ENCODE measurements at places on chromosomes 11 and 22.

DNA sequence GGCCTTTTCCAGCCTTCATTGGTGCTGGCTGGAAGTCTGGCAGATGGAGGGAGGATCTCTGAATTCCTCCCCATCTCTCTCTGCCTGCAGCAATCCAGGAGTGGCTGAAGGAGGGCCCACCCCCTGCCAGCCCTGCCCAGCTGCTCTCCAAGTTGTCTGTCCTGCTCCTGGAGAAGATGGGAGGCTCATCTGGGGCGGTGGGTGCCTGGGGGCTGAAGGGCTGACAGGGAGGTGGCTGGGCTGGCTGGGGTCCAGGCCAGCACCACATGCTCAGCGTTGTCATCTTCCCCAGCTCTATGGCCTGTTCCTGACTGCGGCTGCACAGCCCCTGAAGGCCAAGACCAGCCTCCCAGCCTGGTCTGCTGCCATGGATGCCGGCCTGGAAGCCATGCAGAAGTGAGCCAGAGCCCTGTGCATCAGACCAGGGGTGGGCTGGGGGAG, 12.2 kb downstream of the TKFC start:
- DNase-seq: no peak

- no peak for DNase-seq
Observed at GRCh38 chr11:128563942-128564641, 23.3 kb downstream of the ETS1 start.

DNA sequence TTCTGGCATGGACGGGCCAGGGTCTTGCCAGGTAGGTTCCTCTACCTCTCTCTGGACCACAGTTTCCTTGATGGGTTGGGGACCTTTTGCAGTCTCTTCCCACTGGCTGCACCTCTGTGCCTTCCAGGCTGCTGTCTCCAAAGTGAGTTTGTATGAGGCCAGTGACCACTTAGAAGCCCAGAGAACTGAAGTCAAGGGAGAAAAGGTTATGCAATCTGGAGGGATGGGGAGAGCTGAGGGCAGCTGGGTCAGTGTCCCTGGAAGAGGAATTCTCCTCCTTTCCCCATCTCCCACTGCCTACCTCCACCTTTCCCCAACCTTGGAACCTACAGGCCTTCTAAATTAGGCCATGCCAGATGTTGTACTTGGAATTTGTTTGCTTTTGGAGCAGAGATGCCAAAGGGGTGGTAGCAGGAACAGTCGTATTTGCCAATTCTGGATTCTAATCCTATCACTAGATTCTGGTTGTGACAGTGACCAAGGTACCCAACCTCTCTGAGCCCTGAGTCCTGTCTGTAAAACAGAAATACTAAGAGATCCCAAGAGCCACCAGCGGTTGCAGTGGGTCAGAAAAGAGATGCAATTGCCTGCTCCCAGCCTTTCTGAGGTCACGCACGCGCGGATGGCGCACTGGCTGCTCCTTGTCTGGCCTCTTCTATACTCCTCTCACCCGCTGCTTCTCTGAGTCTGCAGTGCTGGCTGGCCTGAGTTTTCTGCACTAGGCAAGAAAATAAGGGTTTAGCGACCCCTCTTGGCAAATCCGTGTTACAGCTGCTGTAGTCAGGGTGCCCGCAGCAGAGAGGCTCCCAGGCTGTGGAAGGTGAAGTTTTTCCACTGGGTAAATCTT, 10.7 kb upstream of the ACCSL start:
- peak; percentile 77 for DNase-seq

DNA sequence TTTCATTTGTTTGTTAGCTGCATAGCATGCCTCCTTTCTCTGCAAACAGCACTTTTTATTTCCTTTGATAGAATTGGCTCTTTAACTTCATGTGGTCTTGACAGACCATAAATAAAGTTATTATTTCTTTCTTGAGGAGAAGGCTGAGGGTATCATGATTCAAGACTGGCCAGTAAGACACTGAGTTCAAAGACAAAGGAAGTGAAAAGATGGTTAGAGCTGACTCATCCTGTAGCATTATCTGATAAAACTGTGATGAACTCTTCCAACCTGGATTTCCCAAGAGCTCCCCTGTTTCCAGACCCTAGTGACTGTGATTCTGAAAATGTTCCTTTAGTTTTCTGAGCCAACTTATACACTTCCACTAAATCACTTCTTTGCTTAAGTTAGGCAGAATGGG, 179.3 kb upstream of the FAT3 start:
- DNase-seq: no peak

- DNase-seq: no peak
Observed at GRCh38 chr11:130629039-130629438, 180.6 kb downstream of the ADAMTS15 start.

GRCh38 chr22:44668190-44668885, 33.7 kb upstream of the PRR5 start:
- DNase-seq: peak; percentile 50

DNA sequence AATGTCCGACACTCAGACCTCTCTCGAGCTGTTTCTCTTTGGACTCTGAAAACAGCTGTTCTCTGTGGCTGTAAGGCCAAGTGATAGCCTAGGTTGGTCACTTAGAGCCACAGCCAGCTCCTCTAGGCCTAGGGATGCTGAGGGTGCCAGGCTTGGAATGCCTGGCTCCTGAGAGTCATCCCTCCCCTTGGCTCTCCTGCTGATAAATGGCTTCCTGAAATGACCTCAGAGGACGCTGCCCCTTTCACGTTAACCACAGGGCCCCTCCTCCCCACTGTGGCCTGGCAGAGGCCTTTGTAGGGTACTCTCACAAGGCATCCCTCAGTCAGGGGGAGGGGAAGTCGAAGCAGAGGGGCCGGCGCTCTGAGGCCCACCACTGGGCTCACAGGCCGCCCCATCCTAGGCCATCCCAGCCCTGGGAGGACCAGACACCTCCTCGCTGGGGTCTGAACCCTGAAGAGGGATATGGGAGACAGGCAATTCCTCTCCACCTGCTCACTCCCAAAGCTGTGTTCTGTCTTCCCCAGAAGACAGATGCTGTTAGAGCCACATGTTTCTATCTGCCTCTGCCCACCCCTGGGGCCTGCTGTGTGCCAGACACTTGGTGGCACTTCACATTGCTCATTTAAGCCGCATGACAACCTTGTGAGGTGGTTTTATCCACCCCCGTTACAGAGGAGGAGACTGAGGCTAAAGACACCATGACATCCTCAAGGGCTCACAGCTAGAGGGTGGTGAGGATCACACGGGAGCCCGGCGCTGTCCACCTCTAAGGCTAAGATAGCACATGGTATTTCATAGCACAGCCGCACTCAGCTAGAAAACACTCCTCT, 50.9 kb downstream of the ARFGAP3 start:
- DNase-seq: no peak

GRCh38 chr22:43346521-43346929, 3.4 kb upstream of the SCUBE1 start:
- DNase-seq: peak; percentile 52

GRCh38 chr11:122747351-122747781, 90.9 kb upstream of the CRTAM start:
- no peak for DNase-seq

Data from psoas muscle (tissue), 8 donors.